Omental fat pad (tissue), 4 donors: ENCODE measurements at places on chromosomes 7 and 10.

- no peak for DNase-seq
Observed at GRCh38 chr7:156832195-156832877, 60.6 kb downstream of the LMBR1 start.

- no peak for DNase-seq
Observed at GRCh38 chr7:10612950-10613349, 360.7 kb upstream of the PHF14 start.

- DNase-seq: no peak
Observed at GRCh38 chr7:135709508-135709907, 18.5 kb downstream of the SLC13A4 start.

DNA sequence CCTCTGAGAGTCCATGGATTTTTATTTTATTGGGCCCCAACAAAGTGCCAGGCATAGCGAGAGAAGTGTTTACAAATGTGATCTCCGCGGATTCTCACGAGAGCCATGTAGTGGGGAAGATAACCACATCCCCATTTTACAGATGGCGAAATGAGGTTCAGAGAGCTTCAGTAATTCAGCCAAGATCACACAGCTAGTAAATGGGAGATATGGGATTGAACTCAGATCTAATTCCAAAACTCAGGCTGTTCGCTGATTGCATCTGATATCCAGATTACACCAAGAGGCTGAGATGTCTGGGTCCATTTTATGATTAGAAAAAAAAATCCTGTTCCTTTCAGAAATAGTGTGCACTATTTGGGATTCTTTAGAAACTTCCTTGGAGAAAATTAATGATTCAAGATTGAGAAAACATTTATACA lies 1.3 kb downstream of the FAS start:
- DNase-seq: no peak

GRCh38 chr7:76285604-76286374 lies 16.7 kb upstream of the HSPB1 start:
- DNase-seq: no peak

GRCh38 chr7:111027396-111027795 lies 63.5 kb upstream of the LRRN3 start:
- DNase-seq: no peak

DNA sequence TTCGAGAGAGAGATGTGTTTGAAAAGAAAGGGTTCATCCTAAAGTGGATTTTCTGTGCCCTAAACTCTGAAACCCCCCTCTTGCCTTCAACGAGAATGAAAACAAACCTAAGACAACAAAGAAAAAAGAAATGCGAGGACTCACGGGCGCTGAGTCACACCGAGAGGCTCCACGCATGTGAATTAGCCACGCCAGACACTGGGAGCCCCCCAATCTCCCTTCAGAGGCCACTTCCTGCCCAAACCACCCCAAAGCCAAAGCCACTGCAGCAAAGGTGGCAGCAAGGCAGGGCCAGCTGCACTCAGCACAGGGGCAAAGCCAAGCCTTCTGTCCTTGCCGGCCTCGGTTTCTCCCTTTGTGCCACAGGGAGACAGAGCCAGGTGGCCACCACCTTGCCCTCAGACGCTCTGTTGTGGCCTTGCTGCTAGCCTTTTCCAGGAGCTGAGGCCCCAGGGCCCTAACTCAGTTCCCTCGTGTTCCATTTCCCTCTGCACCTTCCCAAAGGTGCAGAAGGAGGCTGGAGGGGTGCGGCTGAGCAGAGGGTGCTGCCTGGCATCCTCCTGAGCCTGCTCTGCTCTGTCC lies 93.3 kb downstream of the FAM53B start:
- DNase-seq: no peak

GRCh38 chr10:111516144-111516543 lies 439.3 kb downstream of the ADRA2A start:
- no peak for DNase-seq
